ENCODE measurements at places on chromosomes 7 and 10.

- no peak for DNase-seq
These were observed 163.9 kb downstream of the TCF7L2 start for GRCh38 chr10:113113918-113114317.

DNA sequence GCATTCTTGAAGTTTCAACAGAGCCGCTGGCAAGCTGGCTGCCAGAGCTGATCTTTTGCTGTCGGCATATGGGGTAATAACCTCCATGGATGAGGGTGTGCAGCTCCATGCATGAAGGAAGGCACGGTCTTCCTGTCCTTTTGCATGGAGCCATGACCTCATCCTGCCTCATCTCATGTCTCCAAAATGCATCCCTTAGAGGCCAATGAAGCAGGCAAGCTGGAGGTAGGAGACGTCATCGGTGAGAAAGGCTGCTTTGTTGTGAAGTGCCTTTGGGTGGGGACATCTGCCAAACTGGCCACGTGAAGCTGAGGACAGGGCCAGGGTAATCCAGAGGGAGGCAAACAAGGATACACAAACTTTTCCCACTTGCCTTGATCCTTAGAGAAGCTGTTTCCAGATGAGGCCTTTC, 161.5 kb upstream of the TBX20 start:
- no peak for DNase-seq

- no peak for DNase-seq
These were observed 25.8 kb upstream of the GPNMB start for GRCh38 chr7:23220690-23221305.

- peak; percentile 16 for DNase-seq
These were observed 46.6 kb upstream of the A1CF start for GRCh38 chr10:50931948-50932431.

DNA sequence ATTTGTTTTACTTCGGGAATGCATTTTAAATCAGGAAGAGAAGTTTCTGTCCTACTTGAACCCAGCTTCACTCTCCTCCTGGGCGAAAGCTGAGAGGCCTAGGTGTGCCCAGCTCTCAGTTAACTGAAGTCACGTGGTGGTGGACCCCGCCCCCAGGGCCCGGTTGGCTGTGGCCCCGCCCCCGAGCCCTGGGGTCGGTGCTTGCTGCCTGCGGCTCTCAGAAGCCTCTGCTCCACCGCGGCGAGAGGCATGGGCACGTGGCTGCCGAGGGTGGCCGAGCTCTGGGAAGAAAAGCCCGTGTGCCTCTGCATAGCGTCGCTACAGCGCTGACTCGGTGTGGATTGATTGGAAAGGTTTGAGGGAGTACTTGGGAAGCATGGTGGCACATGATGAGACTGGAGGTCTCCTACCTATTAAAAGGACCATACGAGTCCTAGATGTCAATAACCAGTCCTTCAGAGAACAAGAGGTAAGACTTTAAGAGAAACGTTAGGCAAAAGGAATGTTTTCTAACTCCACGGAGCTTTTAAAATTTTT, 34.1 kb downstream of the NET1 start:
- peak; percentile 98 for DNase-seq

DNA sequence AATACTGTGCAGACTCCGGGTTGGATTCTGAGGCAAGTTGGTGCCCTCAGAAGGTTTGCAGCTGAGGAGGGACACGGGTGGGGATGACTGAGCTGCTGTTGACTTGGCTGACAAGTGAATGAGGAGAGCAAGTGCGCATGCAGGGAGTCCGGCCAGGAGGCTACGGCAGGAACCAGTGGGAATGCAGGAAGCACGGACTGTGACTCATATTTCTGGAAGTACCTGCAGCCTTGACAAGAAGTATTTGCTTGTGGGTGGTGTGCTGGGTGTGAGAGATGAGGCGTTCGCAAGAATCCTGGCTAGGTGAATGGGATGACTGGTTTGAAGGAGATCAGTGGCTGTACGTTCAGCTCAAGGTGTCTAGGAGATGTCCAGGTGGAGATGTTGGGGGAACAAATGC, 30.8 kb upstream of the FXYD4 start:
- no peak for DNase-seq

DNA sequence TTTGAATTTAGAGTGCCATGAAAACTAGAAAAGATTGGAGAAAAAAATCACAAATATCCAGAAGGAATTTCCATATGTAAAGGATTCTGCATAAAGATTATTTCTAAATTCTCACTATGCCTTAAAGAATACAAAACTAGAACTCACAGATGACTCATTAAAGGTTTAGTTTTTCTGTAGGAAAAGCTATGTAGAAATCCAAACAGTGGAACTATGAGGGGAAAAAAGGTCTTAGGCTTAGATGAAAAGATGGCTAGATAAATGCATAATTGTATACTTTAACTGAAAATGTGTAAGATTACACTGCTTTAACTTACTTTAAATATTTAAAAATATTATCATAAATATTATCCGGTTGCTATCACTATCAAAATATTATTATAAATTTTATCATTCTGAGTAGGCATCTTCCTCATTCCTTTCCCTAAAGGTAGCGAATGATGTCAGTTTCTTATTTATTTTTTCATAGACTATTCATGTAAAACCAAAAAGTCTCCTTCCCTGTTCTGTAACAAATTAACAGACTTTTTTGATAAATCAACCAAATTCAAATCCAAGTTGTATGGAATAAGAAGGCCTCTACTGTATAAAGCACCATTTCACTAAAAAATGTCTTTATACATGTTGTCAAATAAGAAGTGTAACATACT, 69.1 kb upstream of the COMTD1 start:
- no peak for DNase-seq

Measured in small intestine (tissue), 16 donors.